Kidney tubule cell (primary cell): ENCODE measurements at places on chromosomes 1 and 21.
A peak's percentile ranks its signal among the peaks of the same experiment; 100 is the strongest.

GRCh38 chr1:78619032-78619431, 1.2 kb upstream of the IFI44L start:
- DNase-seq = peak; percentile 9

DNA sequence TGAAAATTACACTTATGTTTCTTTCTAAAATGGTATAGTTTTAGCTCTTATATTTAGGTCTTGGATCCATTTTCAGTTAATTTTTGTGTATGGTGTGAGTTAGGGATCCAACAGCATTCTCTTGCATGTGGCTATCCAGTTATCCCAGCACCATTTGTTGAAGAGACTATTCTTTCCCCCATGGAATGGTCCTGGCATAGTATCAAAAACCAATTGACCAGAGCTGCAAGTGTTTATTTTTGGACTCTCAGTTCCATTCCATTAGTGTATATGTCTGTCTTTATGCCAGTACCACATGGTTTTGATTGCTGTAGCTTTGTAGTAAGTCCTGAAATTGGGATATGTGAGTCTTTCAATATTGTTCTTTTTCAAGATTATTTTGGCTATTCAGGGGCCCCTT, 14.3 kb downstream of the TTLL10 start:
- no peak for DNase-seq

GRCh38 chr1:22747021-22747734, 36.5 kb downstream of the EPHB2 start:
- DNase-seq = peak; percentile 100

DNA sequence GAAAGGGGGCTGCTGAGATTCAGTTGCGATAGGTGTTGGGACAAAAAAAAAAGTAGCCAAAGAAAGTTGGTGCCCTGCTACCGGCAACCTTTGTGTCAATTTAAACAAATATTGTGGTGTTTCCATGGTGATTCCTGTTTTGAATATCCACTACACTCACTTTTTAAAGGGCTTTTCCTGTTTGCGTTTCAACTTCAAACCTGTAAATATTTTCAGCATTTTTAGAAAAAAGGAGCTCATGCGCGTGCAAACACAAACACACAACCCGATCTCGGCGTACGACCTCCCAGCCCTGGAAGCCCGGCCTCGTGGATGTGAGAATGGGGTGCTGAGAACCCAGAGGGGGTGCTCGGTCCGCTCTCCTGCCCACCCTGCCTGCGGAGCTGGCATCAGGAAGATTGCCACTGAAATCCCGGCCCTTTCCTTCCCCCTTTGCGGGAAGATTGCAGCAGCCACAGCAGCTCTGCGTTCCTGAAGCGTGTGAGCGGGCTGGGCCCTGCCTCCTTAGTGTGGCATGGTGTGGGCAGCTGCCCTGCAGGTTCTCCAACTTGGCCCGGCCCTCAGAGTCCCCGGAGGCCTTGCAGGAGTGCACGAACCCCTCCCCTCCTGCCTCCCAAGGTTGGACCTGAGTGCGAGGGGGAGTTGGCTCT, 34.8 kb downstream of the CASZ1 start:
- DNase-seq = no peak
